ENCODE measurements at places on chromosomes 12 and 14.

DNA sequence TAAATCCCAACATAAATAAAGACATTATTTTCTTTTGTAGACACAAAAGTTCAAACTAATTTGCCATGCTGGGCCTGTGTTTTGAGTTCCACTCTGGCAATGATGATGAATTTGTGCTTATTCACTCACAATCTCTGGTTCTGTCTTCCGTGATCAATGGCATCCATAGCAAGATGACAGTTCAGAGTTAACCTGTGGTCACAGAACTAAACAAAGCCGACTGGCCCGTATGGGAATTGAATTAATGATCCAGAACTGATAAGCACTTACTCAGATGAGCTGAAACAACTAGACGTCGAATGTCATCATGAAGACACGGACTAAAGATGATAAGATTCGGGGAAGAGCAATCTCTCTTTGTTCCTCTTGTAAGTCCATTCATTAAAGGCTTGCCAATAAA is 81.6 kb downstream of the CAPZA3 start:
- no peak for DNase-seq

DNA sequence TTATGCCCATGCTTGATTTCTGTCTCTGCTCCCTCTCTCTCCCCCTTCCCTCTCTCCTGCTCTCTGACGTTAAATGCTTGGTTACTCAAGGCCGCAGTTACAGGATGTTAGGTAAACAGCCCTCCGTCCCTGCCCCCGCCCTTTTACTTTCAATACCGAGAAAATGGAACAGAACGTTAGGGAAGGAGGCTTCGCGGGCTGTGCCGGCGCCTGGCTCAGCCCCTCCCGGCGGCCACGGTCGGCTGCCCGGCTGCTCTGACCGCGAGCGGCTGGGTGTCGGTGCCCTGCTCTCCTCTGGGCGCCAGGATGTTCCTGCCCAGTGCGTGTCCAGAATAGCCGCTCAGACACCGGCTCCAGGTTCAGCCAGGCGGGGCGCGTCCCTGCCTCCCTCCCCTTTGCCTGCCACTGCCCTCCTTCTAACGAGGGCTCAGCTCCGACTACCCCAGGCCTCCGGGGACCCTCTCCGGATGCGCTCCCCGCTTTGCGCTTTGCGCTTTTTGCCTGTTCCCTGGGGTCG is 166.1 kb downstream of the ADCK1 start:
- no peak for DNase-seq

- no peak for DNase-seq
Measured at GRCh38 chr12:127667131-127667685, 599.8 kb upstream of the TMEM132C start.

DNA sequence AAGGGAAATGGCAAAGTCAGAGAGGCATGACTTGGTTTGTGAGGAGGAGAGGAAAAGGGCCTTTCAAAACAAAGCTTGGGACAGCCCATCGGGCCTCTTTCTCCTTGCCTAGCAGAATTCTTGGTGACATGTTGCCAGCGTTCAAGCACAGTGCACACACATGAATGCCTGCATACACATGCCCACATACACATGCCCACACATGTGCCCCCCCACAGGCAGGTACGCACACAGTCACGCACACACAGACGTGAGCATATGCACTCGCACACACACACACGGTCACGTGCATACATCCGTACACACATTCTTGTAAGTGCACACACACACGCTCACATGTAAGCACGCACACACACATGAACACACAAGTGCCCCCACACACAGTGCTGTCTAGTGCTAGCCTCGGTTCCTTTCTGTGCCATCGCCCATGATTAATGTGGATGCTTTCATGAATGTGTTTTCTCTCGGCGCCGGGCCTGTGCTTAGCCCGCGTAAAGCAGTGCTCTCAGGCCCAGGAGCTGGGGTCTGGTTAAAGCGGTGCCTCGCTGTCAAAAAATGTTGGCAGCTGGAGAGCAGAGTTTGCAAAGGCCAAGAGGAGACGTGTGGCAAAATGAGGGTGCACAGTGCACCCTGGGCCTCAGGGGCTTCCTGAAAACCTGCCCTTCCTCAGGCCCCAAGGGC is 328.8 kb upstream of the DIO3 start:
- no peak for DNase-seq

GRCh38 chr12:105083031-105083430 is 1.2 kb downstream of the ALDH1L2 start:
- no peak for DNase-seq

DNA sequence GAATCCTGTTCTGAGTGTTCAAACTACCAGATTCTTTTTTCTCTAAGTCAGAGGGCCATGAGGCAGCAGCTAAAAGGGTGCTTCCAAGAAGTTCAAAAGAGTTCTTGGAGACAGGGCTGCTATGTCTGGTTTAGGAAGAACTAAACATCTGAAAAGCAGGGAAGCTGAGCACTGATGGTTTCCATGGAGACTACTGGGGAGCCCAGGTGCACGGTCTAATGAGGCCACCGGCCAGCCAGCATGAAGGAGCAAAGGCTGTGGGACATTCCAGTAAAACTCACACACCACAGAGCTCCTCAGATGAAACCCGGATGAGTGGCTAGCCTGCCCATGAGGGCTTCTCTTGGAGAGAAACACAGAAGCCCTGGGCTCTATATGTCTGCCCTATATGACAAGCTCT is 97.3 kb downstream of the KCNK10 start:
- no peak for DNase-seq

- no peak for DNase-seq
Measured at GRCh38 chr12:62785941-62786559, 148.9 kb downstream of the PPM1H start.

- DNase-seq: no peak
Measured at GRCh38 chr12:108918960-108919642, 39.2 kb downstream of the DAO start.

DNA sequence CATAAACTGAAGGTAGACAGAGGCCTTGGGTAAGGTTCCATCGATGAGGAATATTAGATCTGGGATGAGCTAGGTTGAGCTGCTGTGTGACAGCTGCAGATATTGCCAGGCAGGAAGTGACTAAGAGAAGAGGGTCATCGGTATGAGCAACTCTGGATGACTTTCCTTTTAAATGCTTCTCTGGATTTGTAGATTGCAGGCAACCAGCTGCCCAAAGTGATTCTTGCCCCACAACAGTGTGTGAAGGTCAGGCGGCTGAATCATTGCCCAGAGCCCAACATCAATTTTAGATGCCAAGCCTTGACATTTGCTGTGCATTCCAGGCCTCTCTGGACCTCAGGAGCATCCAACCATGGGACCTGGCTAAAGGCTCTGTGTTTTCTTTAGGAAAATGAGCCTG is 255.9 kb downstream of the DPF3 start:
- no peak for DNase-seq

- DNase-seq: no peak
Measured at GRCh38 chr14:65867333-65867732, 454.8 kb downstream of the FUT8 start.

GRCh38 chr14:25484906-25485305 is 435.0 kb upstream of the STXBP6 start:
- DNase-seq: no peak

- DNase-seq: peak; percentile 66
Measured at GRCh38 chr14:68978172-68978911, 760 bp downstream of the ACTN1 start.

DNA sequence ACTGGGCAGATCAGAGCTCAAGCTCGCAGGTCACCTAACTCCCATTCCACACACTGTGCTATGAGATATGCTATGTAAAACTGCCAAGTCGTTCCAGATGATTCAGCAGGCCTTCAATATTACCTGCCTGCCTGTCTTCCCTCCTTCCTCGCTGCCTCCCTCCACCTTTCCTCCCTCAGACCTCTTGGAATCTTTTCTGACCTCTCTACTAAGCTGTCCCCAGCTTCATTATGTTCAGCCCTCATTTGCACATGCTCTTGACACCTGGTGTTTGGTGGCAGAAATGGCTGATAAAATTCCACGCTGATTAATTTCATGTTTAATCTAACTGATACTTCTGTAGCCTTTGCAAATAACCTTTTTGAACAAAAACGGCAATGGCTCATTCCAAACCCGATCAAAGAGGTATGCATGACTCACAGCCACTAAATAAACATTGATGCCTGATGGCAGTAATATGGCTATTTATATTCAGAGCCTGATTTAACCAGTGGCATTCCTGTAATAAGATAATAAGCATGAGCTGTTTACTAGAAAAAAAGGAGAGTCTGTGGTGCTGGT is 130.8 kb upstream of the EGLN3 start:
- no peak for DNase-seq

DNA sequence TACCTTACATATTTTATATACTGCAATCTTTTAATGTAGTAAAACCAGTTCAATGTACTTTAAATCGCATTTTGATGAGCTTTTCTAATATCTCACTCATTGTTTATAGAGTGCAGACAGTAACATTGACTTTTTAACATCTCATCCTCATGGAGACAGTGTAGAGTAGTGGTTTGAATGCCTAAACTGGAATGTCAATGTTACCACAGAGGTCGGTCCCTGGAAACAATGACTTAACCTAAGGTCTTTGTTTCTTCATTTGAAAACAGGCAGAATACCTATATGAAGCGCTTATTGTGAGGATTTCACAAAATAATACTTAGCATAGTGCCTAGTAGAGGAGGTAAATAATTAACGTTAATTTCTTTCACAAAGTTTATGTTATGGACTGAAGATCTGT is 5.0 kb downstream of the CDK17 start:
- DNase-seq: no peak

GRCh38 chr12:46814143-46814542 is 11.7 kb downstream of the SLC38A4 start:
- DNase-seq: no peak

- DNase-seq: peak; percentile 59
Measured at GRCh38 chr12:92899386-92900001, 29.6 kb downstream of the EEA1 start.

- peak; percentile 19 for DNase-seq
Measured at GRCh38 chr14:25431211-25432076, 381.5 kb upstream of the STXBP6 start.

- DNase-seq: peak; percentile 51
Measured at GRCh38 chr12:51351913-51352532, 5.5 kb upstream of the CELA1 start.

GRCh38 chr12:129847063-129847462 is 56.8 kb downstream of the TMEM132D start:
- DNase-seq: no peak

GRCh38 chr12:118337194-118337838 is 35.4 kb downstream of the TAOK3 start:
- DNase-seq: no peak

DNA sequence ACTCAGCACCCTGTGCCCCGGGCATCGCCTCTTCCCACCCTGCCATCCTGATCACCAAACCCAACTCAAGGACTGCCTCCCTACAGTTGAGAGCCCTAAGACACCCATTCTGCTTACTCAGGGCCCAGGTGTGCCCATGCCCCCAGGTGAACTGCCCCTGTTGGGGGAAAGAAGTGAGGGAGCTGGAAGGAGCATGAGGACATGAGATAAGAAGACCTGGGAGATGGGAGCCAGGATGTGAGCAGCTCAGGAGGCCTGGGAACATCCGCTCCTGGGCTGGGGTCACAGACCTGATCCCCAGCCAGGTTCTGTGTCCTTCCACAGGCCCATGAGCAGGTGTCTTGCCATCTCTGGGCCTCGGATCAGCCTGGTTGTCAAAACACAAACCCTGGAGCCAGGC is 6.6 kb downstream of the RAPGEF3 start:
- DNase-seq: no peak

DNA sequence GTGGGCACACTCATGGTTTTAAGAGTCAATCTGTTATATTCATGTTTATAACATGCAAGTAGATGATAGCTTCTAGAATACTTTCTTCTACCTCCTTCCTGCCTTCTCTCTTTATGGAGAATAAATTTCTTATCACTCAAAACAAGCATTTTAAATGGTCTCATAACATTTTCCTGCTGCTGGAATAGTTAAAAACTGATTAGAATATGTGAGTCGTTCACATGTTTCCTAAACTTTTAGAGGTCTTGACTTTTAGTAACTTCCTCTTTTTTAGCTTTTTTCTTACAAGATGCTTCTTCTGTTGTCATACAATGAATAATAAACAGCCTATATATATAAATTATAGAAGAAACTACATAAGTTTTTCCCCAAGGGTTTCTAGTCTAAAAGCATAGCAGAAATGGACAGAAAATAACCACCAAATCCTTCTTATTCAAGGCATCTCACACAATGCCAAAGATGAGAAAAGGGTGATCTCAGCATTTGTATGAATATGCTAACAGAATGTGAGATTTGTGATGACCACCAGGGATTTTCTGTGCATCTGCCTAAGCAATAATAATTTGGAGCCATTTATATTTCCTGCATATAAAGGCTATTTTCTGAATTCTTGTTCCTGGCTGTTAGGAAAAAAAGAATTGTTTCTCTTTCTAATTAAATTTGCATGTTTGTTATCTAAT is 127.8 kb downstream of the DAAM1 start:
- DNase-seq: no peak

- no peak for DNase-seq
Measured at GRCh38 chr14:52277552-52277951, 10.1 kb downstream of the PTGDR start.

- no peak for DNase-seq
Measured at GRCh38 chr12:109542014-109542413, 31.3 kb downstream of the MMAB start.

DNA sequence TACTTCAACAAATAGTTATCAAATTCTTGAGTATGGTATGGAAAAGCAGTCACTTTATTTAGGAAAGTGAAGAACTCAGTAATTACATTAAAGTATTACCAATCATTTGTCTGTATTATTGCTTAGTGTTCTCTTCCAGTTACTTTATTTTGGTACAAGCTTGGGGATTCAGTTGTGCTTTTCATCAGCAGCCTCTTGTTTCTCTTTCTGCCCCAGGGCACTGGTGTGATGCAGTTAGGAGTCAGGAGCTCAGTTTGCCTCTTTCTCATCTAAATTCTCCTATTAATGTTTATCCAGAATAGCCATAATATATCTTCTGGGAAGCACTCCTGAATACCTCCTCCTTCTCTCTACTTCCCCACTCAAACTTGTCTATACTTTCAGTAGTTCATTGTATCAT is 25.7 kb downstream of the PMCH start:
- no peak for DNase-seq

DNA sequence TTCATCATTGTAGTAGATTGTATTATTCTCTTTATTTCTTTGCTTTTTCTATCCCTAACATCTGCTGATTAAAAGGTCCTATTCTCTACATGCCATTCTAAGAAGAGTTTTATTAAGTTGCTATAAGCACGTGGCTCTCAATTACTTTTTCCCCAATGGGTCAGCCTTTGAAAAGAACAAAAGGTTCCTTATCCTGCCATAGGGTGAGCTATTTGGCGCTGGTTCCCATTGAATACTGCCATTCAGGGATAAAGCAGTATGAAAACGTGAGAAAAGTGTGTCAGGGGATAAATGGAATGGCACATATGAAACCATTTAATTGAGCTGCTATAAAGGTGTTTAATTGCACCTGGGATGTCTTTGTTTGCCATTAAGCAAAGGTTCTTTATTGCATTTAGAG is 80.9 kb downstream of the SYNE2 start:
- DNase-seq: no peak

DNA sequence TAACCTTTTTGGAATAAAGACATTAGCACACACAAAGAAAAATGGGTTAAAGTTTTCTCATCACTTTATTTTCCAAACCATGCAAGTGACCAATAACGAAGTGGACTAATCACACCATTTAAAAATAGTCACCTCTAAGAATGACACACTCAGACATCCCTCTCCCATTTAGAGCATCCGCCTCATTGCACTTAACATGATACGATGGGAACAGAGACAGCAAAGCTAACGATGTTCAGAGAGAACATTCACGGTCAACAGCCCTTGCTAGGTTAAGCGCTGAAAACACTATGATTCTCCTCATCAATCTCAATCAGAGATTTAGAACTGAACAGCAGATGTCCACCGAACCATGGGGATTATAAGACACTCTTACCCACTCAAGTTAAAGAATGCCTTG is 35.8 kb downstream of the NIN start:
- no peak for DNase-seq
